ENCODE measurements at places on chromosomes 11 and 22.

- DNase-seq, result peak; percentile 1
Observed at GRCh38 chr22:31046539-31047226, 34.4 kb upstream of the SMTN start.

DNA sequence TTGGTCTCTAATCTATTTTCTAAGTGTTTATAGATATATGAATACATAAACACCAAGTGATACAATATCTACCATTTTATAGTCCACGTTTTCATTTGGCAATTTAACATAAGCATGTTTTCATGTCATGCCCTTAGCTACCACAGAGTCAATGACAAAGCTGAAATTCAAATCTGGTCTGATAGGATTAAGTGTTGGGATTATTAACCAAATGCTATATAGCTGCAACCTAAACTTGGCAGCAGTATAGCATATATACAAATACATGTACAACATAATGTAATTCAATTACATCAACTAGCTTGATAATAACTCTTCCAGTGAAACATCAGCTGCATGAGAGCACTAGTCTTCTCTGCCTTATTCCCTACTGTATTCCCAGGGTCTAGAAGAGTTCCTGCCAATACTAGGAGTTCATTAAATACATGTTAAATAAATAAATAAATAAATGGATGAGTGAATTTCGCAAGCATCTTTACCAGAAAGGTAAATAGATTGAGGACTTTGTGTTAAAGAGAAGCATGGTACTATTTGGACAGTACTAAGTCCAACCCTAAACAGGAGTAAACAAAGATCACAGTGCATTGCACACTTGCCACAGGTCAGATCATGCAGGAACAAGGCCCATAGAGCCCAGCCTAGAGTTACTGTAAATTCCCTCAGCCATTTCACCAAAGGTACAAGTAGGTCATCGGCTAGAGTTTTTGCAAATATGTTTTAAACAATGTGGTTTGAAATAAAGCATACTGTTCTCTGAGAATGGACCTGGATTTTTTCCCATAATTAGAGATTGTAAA lies 12.8 kb downstream of the SAA4 start:
- DNase-seq, result no peak

DNA sequence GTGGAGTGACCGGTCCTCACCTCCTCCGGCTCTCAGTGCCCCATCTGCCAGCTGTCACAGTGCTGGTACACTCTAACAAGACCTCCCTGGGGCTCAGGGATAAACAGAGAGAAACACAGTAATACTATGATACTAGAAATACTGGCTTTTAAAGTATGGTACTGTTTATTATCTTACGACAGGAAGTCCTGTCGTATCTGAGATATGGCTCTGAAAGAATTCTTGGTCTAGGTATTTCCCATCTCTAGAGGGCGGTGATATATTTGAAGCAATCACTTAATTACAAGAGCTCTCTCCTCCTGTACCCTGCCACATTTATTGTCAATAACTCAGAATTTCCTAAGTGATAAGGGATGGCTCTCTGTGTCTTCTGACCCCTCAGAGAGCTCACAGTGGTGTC lies 119.1 kb downstream of the RRM1 start:
- DNase-seq, result no peak

DNA sequence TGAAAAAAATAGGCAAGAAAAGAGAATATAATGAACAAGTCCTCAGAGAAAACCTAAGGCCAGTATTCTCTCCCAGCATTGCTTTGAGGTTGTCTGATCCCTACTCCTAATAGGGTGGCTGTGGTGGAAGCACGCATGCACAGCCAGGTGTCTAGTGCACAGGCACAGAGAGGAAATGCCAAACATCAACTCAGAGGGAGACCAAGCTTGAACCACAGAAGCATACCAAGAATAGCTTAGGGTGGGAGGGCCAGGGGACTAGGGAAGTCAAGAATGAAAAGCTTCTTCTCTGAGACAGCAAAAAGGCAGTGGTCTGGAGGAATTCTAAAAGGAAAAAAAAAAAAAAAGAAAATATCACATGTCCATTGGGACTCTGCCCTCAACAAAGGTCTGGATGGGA lies 244.1 kb upstream of the API5 start:
- no peak for DNase-seq

DNA sequence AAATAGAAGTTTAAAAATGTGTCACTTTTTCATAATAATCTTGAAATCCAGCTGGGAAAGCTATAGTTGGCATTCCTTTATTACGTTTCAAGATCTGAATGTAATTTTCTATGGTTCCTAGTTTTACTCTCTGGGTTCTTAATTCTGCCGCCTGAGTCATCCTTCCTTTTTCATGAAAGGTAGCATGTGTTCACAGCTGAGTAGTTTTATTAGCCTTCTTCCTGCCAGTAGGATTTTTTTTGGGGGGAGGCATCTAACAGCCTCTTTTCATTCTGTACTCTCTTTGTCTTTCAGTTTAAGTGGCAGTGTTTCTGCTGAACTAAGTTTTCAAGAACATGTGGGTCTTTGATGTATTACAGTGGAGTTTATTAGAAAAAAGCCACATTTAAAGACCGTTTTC lies 36.5 kb downstream of the OR2AG2 start:
- DNase-seq, result no peak

- DNase-seq, result no peak
Observed at GRCh38 chr11:13448876-13449275, 14.1 kb downstream of the BTBD10 start.

DNA sequence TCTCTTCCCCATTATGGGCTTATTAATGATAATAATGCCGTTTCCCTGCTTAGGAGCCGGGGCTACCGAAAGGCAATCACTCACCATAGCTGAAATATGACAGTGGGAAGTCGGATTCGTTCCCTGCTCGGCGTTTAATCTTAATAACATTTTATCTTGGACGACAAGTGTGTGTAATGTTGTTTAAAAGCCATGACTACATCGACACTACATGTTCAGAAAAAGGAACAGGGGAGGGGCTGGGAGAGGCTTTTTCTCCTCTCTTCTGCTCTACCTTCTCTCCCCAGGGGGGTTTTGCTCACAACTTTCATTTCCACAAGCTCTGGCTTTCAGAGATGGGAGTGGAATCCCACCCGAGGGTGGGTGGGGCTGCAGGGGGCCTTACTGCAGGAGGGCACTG lies 105.5 kb downstream of the DSCAML1 start:
- no peak for DNase-seq

DNA sequence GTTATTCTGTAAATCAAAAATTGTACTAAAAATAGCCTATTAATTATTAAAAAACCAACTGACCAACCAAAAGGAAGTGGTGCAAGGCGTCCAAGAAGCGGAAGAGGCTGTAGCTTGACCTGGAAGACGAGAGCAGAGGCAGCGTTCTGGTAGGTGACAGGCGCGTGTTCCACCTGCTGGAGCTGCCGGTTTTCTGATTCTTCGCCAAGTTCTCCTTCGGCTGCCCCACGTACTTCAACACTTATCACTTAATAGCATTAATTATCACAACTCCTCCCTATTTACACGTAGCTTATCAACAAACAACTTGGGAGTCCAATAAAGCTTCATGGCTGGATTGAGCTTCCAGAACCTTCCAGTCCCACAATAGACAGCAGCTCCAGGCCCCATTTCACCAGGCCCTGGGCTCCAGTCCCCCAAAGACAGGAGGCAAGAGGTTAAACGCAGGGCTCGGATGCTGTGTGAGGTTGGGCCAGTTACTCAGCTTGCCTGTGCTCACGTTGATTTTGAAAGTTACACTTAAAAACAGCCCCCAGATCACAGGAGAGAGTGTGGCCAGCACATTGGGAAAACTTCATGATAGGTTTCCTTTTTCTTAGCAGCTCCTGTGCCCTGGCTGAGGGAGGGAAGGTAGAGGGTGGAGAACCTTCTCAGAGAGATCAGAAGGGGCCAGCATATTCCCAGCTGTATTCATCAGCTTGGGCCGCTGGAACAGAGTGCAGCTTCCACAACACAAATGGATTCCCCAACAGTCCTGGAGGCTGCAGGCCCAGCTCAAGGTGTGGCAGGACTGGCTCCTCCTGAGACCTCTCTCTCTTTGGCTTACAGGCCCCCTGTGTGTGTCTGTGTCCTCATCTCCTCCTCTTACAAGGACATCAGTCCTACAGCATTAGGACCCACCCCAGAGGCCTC lies 54.2 kb upstream of the FGF3 start:
- no peak for DNase-seq

- DNase-seq, result no peak
Observed at GRCh38 chr11:12110714-12111548, 541 bp downstream of the MICAL2 start.

- no peak for DNase-seq
Observed at GRCh38 chr11:111540114-111540936, at the start of gene LAYN. TSS of gene LAYN (plus strand) at chr11:111540720. CDS start at chr11:111540844, 124 bp downstream.

GRCh38 chr11:27081056-27081455 lies 40.4 kb downstream of the BBOX1 start:
- DNase-seq, result no peak

DNA sequence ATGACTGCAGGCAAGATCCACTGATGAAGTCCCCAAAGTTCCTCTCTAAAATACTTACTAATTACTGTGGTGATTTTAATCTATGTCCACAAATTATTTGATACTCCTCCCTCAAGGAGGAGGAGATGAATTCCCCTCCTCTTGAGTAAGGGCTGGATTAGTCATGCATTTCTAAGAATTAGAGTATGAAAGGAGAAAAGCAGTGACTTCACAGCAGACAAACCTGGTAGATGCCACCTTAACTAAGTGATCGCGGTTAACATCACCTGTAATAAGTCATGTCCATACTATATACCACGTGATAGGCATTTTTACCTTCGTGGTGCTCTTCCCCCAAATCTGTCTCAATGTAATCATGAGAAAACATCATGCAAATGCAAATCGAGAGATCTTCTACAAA lies 52.0 kb upstream of the TSPAN18 start:
- no peak for DNase-seq

DNA sequence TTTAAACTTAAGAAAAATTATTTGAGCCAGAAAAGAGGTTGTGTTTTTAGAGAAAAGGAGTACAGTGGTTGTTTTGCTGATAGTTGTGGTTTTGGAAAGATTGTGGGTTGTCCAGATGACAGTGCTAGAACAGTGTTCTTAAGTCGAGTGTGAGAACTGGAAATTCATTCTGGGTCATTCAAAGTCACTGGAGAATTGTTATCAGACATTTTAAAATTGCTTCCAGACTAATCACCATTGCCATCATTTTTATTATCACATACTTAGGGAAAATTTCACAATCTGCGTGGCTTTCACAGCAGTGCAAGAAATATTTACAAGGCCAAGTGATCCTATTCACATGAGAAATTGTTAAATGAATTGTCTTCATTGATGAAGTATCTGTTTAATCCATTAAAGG lies 242.2 kb upstream of the DDI1 start:
- DNase-seq, result no peak

DNA sequence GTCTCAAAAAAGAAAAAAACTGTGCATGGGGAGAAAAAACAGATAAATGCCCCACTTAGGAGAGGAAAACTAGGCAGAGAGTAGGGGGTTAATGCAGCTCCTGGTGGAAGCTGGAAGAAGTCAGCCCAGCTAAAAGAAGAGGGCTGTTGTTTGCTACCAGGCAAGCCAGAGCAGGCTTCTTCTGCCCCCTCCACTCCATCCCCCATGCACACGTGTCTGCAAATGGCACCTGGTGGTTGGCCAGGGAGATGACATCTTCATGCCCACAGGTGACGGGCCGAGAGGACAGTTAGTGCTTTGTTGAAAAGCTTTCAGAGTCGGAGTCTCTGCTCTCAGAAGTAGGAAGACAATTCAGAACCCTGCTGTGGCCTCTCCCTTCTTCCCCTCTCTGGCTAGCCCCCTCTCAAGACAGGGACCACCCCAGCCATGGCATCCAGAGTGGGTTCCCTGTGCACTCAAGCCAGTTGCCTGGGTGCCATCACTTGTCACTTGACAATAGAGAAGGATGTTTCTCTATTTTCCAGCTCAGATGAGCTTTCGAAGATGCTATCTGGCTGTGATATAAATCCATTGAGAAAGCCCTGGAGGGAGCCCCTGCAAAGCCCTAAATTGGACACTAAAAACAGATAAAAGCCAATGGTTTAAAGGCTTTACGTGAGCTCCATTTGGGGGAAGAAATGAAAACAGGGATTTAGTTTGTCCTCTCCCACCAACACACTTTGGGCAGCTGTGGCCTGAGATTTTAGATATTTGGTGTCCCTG lies 142.0 kb downstream of the TRIM29 start:
- DNase-seq, result no peak

GRCh38 chr11:57798905-57799559 lies 37.4 kb downstream of the CTNND1 start:
- no peak for DNase-seq

GRCh38 chr11:33936725-33937604 lies 45.1 kb upstream of the LMO2 start:
- peak; percentile 29 for DNase-seq

- DNase-seq, result no peak
Observed at GRCh38 chr11:10443721-10444235, 11.3 kb upstream of the AMPD3 start.

DNA sequence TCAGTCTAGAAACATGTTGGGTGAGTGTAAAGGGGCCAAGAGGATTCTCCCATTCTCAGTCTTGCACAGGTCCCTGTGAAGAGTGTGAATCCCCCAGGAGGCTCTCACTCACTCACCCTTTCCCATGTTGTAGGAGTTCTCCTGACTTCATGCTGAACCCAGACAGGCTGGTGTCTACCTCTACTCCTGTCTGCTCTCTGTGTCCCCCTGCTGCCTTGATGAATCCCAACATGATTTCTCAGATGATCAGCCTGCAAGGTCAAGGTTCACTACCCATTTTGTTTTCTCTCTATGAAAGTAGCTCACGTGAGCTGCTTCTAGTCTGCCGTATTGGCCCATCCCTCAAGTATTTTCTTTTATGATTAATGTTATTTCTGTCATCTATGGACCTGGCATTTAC lies 500.6 kb downstream of the ETS1 start:
- no peak for DNase-seq

- DNase-seq, result no peak
Observed at GRCh38 chr11:75577207-75577606, 15.2 kb downstream of the SERPINH1 start.

DNA sequence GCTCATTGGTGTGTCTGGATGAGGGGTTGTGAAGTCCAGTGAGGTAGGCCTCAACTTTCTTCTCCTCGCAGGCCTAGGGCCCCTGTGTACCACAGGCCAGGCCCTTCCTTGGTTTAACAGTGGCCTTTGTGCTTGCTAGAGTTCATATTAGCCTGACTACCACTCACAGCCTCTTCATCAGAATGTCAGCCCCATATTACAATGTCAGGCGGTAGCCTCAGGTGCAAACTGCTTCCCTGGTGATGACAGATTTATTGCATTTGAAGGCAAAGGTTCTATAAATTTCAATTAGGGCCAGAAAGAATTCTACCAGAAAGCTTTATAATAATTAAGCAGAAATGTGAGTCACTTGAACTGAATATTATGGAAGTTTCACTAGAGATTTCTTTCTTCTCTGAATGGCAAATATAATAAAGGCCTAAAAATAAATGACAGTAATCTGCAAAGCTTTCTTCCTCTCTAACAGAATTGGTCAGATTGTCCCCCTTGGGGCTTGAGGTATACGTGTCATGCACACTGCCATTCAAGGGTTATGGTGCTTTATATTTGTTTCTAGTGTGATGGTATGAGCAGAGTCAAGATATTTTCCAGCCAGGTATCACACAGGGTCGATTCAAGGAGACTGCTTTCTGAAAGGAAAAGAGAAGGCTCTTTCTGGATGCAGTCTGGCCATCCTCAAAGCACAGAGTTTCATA lies 210.3 kb downstream of the CWF19L2 start:
- no peak for DNase-seq

DNA sequence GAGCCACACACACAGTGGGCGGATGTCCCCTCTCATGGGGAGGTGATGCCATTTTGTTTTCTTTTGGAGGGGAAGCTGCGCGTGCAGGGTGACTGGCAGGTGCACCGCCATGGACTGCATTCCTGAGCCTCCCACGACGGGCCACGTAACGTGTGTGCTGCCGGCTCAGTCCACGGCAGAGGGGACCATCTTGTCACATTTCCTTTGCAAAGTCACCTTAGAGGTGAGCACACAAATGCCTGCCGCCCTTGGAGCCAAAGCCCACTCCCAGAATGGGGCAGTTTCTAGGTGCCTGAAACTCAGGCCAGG lies 262.5 kb downstream of the CTTN start:
- DNase-seq, result no peak

Measured in NCI-H748 treated with DMSO at 0.1 percent for 48 hours (cell line).